ENCODE measurements at places on chromosomes 11 and 22.

DNA sequence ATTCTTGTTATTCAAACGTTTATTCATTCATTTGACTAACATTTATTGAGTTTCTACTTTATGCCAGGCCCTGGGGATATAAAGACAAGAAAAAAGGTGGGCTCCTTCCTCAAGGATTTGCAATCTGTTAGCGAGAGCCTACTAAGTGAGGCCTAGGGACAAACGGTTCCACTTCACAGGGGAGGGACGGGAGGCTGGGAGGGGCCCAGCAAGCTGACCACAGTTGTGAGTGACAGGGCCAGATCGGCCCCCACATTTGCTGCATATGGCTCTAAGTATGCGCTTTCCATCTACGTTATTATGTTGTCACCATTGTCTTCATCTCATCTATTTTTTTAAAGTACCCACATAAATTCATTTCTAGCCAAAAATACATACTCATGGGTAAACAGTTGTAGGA, 271.1 kb downstream of the BUD13 start:
- DNase-seq = no peak

DNA sequence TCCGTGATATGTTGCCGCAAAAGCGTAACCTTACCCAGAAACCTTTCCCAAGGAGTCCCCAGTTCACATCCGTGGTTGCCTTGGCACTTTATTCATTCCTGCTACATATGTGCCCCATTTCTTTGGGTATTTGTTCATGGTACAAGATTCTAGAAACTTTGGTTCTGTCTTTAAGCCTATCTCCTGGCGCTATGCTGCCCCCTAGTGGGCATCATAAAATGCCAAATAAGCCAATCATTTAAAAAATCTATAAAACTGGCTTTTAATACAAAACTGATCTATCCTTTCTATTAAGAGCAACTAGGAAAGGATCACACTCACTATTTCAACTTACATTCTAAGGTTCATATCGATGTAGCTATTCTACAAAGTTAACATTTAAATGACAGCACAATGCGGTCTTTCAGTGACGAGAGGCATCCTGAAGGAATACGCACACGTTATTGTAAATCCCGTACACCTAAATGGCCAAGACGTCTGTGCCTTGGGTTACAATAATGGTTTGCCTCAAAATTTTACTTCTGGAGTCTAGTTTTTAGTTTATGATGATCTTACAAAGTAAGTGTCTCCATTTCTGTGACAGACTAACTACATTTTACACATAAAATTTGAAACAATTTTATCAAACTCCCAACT, 16.2 kb downstream of the PIWIL3 start:
- DNase-seq = peak; percentile 42

GRCh38 chr11:111422494-111423249, 43.6 kb upstream of the POU2AF1 start:
- DNase-seq = no peak

- DNase-seq = no peak
These were observed 5.6 kb downstream of the TBX1 start for GRCh38 chr22:19766240-19766510.

DNA sequence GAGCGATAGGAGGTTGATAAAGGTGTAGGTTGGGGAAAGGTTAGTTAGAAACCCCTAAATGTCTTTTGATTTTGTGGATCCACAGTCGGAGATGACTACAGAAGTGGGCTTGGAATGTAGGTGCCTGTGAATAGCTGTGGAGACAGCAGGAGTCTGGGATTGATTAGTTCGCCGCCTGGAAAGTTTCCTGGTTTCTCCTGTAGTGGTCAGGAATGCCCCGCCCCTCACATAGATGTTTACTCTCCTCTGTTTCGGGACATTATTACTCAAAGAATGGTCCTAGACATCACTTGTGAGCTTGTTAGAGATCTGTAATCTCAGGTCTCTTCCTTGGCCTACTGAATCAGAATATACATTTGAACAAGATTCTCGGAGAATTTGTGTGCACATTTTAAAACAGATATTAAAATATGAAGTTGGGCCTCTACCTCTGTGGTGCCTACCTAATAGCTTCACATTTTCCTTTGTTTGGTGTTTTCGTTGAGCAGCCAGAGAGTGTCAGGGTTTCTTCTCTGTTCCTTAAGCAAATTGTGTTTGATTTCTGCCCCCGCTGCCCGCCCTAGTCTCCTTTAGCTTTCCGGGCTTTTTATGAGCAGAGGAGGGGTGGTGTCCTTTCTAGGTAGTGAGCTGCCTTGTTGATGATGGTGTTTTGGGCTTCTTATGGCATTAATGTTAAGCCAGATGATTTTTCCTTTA, 89.4 kb downstream of the PPP6R3 start:
- no peak for DNase-seq

GRCh38 chr11:73902303-73902702, 25.5 kb downstream of the PAAF1 start:
- no peak for DNase-seq

GRCh38 chr11:16936643-16937042, 77.6 kb downstream of the PLEKHA7 start:
- DNase-seq = no peak

DNA sequence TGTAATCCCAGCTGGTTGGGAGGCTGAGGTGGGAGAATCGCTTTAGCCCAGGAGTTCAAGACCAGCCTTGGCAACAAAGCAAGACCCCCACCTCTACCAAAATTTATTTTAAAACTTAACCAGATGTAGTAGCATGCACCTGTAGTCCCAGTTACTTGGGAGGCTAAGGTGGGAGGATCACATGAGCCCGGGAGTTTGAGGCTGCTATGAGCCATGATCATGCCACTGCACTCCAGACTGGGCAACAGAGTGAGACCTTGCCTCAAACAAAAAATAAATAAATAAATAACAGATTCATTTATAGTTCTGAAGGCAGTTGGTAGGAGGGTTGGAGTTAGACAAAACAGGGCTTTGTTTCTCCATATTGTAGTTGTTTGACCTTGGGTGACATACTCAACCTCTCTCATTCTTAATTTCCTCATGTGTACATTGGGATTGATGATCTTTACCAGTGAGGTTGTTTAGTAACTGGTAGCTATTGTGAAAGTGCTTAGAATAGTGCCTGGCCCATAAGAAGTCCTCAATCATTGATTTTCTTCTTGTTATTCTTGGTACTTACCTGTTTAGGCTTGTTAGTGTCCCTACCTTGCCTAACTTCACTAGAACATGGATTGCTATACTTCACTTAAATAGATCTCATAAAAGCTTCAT, 79.1 kb downstream of the EMSY start:
- no peak for DNase-seq
